ENCODE measurements at places on chromosomes 12 and 14. TPM values are rescaled to one million over a fixed set of nuclear protein-coding genes. Genes with fewer than 3 reads are reported as not detected.

GRCh38 chr12:90085494-90086274, 377.0 kb upstream of the ATP2B1 start:
- no peak for DNase-seq
- no peaks in the 10 kb centered on the region for H3K27me3 ChIP-seq
- no peaks in the 10 kb centered on the region for H3K36me3 ChIP-seq
- no peak overlapping the region for H3K27ac ChIP-seq

DNA sequence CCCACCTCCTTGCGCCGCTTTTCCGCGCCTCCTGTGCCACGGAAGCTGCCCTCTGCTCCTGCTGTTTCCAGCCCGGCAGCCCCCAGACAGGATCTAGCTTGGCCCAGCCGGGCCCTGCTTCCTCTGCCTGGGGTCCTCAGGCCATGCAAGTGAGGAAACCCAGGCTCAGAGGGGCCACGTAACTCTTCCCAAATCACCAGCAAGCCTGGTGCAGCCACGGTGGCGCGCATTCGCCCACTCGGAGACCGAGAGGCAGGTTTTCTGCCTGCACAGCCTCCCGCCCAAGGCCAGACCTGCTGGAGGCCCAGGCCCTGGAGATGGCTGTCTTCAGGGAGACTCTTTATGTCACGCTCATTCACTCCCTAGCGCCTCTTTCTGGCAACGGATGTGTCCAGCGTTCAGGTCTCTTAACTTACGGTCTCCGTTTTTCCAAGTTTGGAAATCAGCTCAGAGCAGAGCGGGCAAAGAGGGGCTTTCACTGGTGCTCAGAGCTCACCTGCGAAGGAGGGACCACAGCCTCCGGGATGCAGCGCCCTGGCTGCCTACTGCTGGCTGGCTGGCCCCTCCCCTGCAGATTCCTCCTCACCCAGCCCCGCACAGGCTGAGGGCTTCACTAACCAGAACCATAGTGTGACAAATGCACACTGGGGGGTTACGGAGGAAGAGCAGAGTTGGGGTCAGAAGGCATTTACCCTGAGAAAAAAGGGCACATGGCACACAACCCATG, 20.6 kb upstream of the CEP170B start:
- H3K36me3 ChIP-seq = no peaks in the 10 kb centered on the region
- peak overlapping the region; percentile 63 for H3K4me3 ChIP-seq
- H3K4me1 ChIP-seq = peaks cover 14% of the 10 kb centered on the region
- H3K27me3 ChIP-seq = peaks cover 1% of the 10 kb centered on the region
- H3K27ac ChIP-seq = peak overlapping the region; percentile 32

DNA sequence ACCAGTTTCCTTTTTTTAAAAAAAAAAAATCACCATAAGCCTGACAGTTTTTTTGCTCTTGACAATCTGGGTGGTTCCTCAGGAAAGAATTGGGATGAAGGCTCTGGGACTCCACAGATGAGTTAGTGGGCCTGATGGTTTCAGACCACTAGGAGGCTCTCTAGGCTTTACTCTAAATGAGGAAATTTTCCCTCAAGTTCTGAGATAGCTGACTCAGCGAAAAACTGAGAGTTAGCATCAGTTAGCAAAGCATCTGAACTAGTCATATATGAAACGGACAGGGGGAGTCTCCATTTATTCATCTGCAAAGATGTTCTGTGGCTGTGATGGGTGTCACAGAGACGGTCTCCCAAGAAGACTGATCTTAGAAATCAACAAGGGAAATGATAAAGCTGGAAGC, 314.3 kb upstream of the OR4E1 start:
- H3K27ac ChIP-seq = no peak overlapping the region
- H3K36me3 ChIP-seq = no peaks in the 10 kb centered on the region
- DNase-seq = no peak
- no peak overlapping the region for H3K4me3 ChIP-seq
- H3K27me3 ChIP-seq = no peaks in the 10 kb centered on the region

- H3K36me3 ChIP-seq = no peaks in the 10 kb centered on the region
- no peak overlapping the region for H3K4me3 ChIP-seq
- DNase-seq = no peak
Measured at GRCh38 chr14:105473033-105473676, 1.5 kb upstream of the CRIP2 start.

DNA sequence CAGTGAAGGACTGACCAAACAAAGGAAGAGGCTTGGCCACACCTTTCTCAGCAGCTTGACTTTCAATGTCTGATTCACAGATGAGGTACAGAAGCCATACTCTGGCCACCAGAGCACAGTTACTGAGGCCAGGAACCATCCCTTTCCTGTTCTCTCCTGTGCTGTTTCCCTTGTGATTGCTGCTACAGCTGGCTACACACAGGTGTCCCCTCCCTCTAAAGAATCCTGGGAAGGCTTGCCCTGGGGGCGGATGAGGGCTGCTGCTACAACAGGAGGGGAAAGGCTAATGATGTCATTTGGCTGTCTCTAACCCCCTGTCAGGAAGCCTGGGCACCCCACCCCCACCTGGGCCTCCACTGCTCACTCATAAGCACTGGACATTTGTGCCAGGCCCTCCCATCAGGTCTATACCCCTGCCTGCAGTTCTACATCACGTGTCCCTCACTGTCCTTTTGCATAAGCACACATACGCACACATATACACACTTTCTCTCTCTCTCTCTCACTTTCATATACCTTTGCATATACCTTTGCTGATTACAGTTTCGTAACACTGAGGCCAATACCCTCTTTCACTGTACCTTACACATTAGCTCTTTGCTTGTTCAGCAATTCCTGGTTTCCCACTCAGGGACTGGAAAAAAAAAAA, 41.4 kb downstream of the PRPF40B start:
- peaks cover 4% of the 10 kb centered on the region for H3K4me1 ChIP-seq
- no peak for DNase-seq
- H3K27ac ChIP-seq = no peak overlapping the region
- no peak overlapping the region for H3K4me3 ChIP-seq
- H3K36me3 ChIP-seq = no peaks in the 10 kb centered on the region

Gene RD3L
- total RNA-seq = not detected

Gene COX14
- total RNA-seq = 40.1 TPM

Gene TNFAIP2
- 33.3 TPM for total RNA-seq

Gene NEUROD4
- not detected for total RNA-seq
